ENCODE measurements at places on chromosomes 3 and 15.

- DNase-seq, result no peak
Measured at GRCh38 chr15:50993598-50993997, 85.1 kb downstream of the AP4E1 start.

- no peak for DNase-seq
Measured at GRCh38 chr3:174857301-174857700, 1.8 kb upstream of the NAALADL2 start.

DNA sequence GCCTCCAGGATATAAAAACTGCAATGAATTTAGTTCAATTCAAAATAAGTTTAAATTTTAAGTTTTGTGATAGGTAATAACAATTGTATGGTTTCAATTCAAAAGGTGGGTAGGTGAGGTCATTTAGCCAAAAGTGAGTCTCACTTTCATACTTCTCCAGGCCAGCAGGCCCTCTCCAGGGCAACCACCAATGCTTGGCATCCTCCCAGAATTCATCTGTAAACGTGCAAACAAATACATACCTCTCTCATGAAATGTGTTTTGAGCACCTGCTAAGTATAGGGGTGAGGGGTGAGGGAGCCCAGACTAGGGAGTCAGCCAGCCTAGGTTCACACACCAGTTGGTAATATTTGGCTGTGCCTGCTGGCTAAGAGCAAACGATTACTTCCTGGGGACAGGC lies 22.0 kb upstream of the RBSN start:
- DNase-seq, result no peak

DNA sequence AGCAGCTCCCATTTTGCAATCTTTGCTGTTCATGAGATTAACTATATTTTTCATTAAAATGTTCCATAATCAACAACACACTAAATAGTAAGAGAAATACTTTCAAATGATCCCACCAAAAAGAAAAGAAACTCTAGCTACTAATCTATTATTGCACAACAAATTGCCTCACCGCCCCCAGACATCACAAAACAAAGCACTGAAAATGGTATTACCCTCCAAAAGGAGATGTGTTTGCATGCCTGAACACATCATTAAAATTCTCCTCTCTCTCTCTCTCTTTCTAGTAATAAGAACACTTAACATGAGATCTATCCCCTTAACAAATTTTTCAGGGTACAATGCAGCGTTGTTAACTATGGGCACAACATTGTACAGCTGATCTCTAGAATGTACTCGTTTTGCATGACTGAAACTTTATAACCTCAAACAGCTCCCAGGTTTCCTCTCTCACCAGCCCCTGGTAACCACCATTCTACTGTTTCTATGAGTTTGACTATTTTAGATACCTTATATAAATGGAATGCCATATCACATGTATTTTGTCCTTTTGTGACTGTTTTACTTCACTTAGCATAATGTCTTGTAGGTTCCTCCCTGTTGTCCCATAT lies 33.1 kb downstream of the WNT5A start:
- DNase-seq, result no peak
